ENCODE measurements at places on chromosomes 2 and 18. TPM values are rescaled to one million over a fixed set of nuclear protein-coding genes. Genes with fewer than 3 reads are reported as not detected.
A peak's percentile ranks its signal among the peaks of the same experiment; 100 is the strongest.

DNA sequence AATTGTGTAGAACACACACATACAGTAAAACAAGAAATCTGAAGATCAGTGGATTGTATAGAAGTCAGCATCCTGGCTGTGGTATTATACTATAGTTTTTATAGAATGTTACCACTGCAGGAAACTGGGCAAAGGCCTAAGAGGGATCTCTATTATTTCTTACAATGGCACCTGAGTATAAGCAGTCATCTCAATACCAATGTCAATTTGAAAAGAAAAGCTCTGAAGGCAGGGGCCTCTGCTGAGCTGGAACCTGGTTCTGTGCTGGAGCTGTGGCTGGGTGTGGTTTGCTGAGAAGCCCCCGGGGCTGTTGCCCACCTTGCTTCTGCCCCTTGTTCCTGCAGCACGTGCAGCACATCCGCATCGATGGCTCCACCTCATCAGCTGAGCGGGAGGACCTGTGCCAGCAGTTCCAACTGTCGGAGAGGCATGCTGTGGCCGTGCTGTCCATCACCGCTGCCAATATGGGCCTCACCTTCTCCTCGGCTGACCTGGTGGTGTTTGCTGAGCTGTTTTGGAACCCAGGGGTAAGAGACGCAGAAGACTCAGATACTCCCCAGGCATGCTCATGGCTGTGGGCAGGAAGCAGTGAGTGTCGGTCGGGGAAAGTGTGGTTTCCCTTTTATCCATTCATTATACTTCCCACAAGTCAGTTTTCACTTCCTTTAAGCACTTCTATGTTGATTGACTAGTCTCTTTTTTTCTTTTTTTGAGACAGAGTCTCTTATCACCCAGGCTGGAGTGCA lies 23.5 kb upstream of the RPL37A start:
- no peak for DNase-seq
- H3K4me3 ChIP-seq, result no peak overlapping the region
- peaks cover 5% of the 10 kb centered on the region for H3K4me1 ChIP-seq
- H3K27ac ChIP-seq, result no peak overlapping the region
- H3K27me3 ChIP-seq, result no peaks in the 10 kb centered on the region

- no peaks in the 10 kb centered on the region for H3K27me3 ChIP-seq
- H3K27ac ChIP-seq, result no peak overlapping the region
- DNase-seq, result no peak
- H3K4me1 ChIP-seq, result peaks cover 14% of the 10 kb centered on the region
- H3K4me3 ChIP-seq, result no peak overlapping the region
Observed at GRCh38 chr2:128323555-128323931, 4.9 kb upstream of the HS6ST1 start.

- H3K4me1 ChIP-seq, result no peaks in the 10 kb centered on the region
- no peak overlapping the region for H3K27ac ChIP-seq
- H3K27me3 ChIP-seq, result no peaks in the 10 kb centered on the region
- DNase-seq, result no peak
- H3K4me3 ChIP-seq, result no peak overlapping the region
Observed at GRCh38 chr18:48901145-48902022, 49.4 kb downstream of the SMAD7 start.

DNA sequence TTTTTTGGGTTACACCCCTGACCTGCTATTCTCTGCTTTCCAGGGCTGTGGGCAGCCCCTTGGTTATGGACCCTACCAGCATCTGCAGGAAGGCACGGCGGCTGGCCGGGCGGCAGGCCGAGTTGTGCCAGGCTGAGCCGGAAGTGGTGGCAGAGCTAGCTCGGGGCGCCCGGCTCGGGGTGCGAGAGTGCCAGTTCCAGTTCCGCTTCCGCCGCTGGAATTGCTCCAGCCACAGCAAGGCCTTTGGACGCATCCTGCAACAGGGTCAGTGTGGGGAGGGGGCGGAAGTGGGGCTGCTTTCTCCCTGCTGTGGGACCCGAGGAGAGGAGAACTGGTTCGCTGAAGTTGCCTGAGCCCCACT lies 9.7 kb upstream of the WNT10A start:
- peak overlapping the region; percentile 20 for H3K4me3 ChIP-seq
- no peak overlapping the region for H3K27ac ChIP-seq

DNA sequence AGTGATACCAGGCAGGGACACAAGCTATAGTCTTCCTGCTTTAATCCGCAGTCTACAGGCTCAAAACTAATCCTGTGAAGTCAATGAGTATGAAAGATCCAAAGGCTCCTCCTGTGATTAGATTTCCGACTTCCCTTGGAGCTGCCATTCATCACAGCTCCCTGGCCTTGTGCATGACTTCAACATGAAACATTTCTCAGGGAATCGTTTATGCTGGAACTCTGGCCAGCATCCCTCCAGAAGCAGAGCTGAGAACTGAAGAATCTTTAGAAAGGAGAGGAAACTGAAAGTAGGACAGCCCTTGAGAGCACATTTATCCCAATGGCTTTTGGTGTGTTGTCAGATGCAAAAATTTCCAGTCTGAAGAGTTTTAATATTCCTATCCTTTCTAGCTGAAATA lies 84.3 kb upstream of the SESTD1 start:
- DNase-seq, result no peak
- H3K4me3 ChIP-seq, result no peak overlapping the region
- no peaks in the 10 kb centered on the region for H3K27me3 ChIP-seq
- H3K4me1 ChIP-seq, result no peaks in the 10 kb centered on the region

DNA sequence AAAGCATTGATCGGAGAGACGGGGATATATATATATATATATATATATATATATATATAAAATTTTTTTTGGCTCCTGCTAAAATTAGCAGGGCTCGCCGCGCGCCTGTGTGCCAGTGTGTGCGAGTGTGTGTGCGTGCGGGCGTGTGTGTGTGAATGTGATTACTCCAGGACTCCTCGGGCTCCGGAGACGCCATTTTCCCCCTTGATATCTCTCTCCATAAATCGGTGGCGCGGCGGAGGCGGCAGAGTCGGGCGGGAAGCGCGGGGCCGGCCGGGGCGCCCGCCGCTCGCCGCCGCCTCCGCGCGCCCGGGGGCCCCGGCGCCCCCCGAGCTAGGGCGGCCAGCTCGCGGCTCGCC lies 795 bp upstream of the SETBP1 start:
- peaks cover 4% of the 10 kb centered on the region for H3K4me1 ChIP-seq
- peak; percentile 9 for DNase-seq
- no peaks in the 10 kb centered on the region for H3K27me3 ChIP-seq
- no peak overlapping the region for H3K27ac ChIP-seq
- H3K4me3 ChIP-seq, result no peak overlapping the region

- H3K36me3 ChIP-seq, result no peaks in the 10 kb centered on the region
- peak overlapping the region; percentile 68 for H3K27ac ChIP-seq
- H3K4me3 ChIP-seq, result no peak overlapping the region
Observed at GRCh38 chr2:100291152-100291970, 30.9 kb downstream of the LONRF2 start.

- H3K36me3 ChIP-seq, result no peaks in the 10 kb centered on the region
- H3K4me3 ChIP-seq, result no peak overlapping the region
- no peaks in the 10 kb centered on the region for H3K27me3 ChIP-seq
Observed at GRCh38 chr2:222526480-222527277, 102.3 kb downstream of the SGPP2 start.

- no peaks in the 10 kb centered on the region for H3K4me1 ChIP-seq
- no peaks in the 10 kb centered on the region for H3K36me3 ChIP-seq
- no peaks in the 10 kb centered on the region for H3K27me3 ChIP-seq
- DNase-seq, result peak; percentile 61
- H3K27ac ChIP-seq, result no peak overlapping the region
Observed at GRCh38 chr2:217988014-217988839, 14.6 kb downstream of the TNS1 start.

DNA sequence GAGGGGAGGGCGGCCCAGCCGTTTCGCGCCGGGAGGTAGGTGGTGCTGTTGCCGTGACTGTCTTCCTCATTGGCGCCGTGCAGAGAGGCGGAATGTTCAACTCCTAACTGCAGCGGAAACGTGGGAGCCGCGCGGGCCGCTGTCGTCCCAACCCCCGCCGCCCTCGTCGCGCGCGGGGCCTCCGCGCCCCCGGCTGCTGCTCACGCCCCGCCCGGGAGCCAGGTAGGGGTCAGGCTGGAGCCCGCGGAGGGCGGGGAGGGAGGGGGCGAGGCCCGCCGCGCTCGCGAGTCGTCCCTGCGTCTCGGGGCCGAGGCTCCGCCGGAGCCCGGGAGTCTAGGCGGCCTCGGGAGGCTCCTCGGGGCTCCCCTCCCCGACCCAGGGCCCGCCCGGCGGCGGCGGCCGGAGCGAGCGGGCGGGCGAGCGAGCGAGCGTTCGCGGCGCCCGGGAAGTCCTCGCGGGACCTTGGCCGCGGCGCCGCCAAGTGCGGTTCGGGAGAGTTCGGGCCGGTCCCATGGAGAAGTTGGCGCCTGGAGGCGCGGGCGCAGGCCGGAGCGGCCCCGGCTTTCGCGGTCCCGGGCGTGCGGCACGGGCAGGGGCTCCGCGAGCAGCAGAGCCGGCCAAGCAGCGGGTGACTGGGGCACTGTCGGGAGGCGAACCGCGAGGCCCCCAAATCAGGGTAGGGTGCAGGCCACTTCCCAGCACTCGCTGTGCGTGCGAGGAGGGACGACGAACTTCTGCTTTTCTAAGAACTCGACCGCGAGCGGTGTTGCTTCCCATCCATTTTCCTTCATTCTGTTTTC lies at the start of gene MAP3K20:
Gene MAP3K20, plus strand, starts transcription at position 66 of the 800 bp plus-strand sequence. CDS start 15,186 bp downstream, outside the sequence.
- peak within 1 kb of the TSS; percentile 60 for H3K4me3 ChIP-seq
- no peaks in the 10 kb centered on the region for H3K4me1 ChIP-seq
- DNase-seq, result peak; percentile 68
- no peaks in the 10 kb centered on the region for H3K36me3 ChIP-seq
- H3K27ac ChIP-seq, result peak within 1 kb of the TSS; percentile 62

- H3K4me3 ChIP-seq, result no peak overlapping the region
- H3K36me3 ChIP-seq, result no peaks in the 10 kb centered on the region
- H3K27me3 ChIP-seq, result no peaks in the 10 kb centered on the region
- H3K27ac ChIP-seq, result no peak overlapping the region
Observed at GRCh38 chr2:159706385-159706980, 5.8 kb upstream of the MARCHF7 start.

- H3K36me3 ChIP-seq, result no peaks in the 10 kb centered on the region
- no peak for DNase-seq
- H3K4me1 ChIP-seq, result no peaks in the 10 kb centered on the region
- H3K4me3 ChIP-seq, result no peak overlapping the region
- H3K27ac ChIP-seq, result no peak overlapping the region
- H3K27me3 ChIP-seq, result no peaks in the 10 kb centered on the region
Observed at GRCh38 chr2:66633631-66634030, 198.7 kb downstream of the MEIS1 start.

DNA sequence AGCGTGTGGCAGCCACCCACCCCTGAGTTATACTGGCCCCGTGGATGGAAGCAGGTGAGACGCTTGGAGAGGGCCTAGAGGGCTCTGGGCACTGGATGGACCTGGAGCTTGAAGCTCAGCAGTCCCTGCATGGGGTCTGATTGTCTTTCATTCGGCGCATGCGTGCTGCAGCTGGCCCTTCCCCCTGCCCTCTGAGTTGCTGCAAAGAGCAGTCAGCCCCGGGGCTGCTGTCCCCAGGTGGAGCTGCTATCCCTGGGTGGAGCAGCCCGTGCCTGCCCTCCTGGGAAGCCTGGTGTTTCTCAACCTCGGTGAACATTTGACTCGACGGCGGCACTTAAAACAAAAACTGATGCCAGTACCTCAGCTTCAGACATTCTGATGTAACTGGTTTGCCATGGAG lies 29.6 kb downstream of the IGFBP5 start:
- peak; percentile 20 for DNase-seq
- H3K4me1 ChIP-seq, result no peaks in the 10 kb centered on the region
- H3K4me3 ChIP-seq, result no peak overlapping the region
- no peak overlapping the region for H3K27ac ChIP-seq
- no peaks in the 10 kb centered on the region for H3K27me3 ChIP-seq

- H3K4me3 ChIP-seq, result no peak overlapping the region
- no peak overlapping the region for H3K27ac ChIP-seq
- no peaks in the 10 kb centered on the region for H3K4me1 ChIP-seq
- H3K27me3 ChIP-seq, result no peaks in the 10 kb centered on the region
- no peaks in the 10 kb centered on the region for H3K36me3 ChIP-seq
Observed at GRCh38 chr18:30987467-30988241, 54.9 kb downstream of the DSC3 start.

TNFRSF11A gene
- 0.12 TPM for polyA plus RNA-seq

IL37 gene
- polyA plus RNA-seq, result not detected

CIB4 gene
- not detected for polyA plus RNA-seq

LRATD1 gene
- not detected for polyA plus RNA-seq

ASXL3 gene
- not detected for polyA plus RNA-seq

SRSF7 gene
- 200 TPM for polyA plus RNA-seq
